ENCODE measurements at places on chromosomes 2 and 18. TPM values are rescaled to one million over a fixed set of nuclear protein-coding genes. Genes with fewer than 3 reads are reported as not detected.

Gene TEKT4
- total RNA-seq: not detected

Gene SKOR2
- total RNA-seq: not detected

Gene HRH4
- total RNA-seq: 0.43 TPM

Gene MERTK
- 0.35 TPM for total RNA-seq

Gene INHBB
- total RNA-seq: 0.19 TPM

DNA sequence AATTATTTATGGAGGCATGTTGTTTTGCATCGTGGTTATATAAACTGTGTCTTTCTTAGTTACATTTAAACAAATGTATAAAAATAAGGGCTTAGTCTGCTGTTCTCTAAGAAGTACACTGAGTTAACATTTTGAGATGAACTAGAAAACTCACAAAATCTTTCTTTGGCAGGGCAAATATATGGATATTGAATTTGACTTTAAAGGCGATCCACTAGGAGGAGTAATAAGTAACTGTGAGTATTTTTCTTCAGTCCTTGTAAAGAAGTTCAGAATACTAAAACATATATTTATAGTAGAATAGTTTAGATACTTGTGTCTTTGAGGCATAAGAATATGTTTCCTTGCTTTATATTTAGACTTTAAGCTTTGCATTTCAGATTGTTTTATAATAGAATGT, 104.8 kb downstream of the MYO1B start:
- no peak for DNase-seq
- H3K36me3 ChIP-seq: no peaks in the 10 kb centered on the region
- no peak overlapping the region for H3K27ac ChIP-seq
- H3K4me3 ChIP-seq: no peak overlapping the region
- no peaks in the 10 kb centered on the region for H3K4me1 ChIP-seq
- H3K27me3 ChIP-seq: no peaks in the 10 kb centered on the region

DNA sequence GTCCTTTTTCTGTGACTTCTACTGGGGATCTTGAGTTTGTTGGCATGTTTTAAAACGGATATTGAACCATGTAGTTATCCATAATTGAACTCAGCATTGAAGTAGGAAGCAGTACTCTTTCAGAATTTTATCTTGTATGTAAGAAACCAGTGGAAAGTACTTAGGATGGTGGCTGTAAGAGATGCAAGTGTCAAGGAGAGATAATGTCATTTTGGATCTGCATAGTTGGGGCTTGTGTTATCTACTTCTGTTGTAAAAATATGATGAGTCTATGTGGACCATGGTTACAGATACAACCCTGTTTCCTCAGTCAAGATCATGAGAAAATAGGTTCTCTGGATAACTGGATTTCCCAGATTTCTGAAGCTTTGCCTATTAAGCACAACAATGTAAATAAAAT, 113.7 kb downstream of the NAB1 start:
- no peak overlapping the region for H3K27ac ChIP-seq
- H3K4me1 ChIP-seq: no peaks in the 10 kb centered on the region
- H3K4me3 ChIP-seq: no peak overlapping the region
- DNase-seq: no peak
- H3K36me3 ChIP-seq: no peaks in the 10 kb centered on the region

DNA sequence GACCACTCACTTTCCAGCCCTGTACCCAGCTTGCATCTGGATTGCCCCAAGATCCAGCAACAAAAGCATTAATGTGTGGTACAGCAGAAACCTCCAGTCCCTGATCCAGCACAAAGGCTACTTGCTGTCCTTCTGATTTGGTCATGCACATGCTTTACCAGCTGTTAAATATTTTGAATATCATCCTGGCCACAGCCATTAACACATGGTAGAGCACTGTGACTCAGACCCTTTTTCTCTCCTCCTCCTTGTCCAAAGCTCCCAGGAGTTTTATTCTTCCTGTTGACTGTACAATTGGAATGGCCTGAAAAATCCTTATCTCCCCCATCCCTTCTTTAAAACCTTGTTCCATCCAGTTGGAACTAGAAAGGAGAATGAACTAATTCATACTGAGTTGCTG, 419.7 kb upstream of the TNP1 start:
- no peak overlapping the region for H3K27ac ChIP-seq
- H3K4me3 ChIP-seq: no peak overlapping the region
- no peak for DNase-seq

DNA sequence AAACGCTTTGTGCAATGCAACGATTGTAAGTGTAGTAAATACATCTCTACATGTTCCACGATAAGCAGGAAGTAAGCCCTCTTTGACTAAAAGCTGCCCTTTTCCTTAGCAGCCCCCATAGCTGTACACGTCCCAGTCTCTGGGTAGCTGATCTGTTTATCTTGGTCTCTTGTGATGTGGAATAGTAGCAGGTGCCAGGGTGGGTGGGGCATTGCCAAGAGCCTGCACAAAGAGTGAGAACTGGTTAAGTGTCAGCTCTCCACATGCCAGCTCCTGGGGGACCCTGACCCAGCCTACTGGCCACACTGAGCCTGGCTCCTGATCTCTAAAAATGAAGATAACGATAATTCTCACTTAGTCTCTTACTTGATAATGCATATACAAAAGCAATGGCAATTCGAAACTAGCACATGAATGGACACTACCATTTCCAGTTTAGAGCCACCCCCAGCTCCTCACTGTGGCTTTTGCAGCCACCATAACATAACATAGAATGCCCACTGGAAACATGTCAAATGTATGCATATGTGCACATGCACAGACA, 92.3 kb downstream of the MYT1L start:
- no peak overlapping the region for H3K27ac ChIP-seq
- no peak for DNase-seq
- H3K4me1 ChIP-seq: no peaks in the 10 kb centered on the region
- no peaks in the 10 kb centered on the region for H3K27me3 ChIP-seq

DNA sequence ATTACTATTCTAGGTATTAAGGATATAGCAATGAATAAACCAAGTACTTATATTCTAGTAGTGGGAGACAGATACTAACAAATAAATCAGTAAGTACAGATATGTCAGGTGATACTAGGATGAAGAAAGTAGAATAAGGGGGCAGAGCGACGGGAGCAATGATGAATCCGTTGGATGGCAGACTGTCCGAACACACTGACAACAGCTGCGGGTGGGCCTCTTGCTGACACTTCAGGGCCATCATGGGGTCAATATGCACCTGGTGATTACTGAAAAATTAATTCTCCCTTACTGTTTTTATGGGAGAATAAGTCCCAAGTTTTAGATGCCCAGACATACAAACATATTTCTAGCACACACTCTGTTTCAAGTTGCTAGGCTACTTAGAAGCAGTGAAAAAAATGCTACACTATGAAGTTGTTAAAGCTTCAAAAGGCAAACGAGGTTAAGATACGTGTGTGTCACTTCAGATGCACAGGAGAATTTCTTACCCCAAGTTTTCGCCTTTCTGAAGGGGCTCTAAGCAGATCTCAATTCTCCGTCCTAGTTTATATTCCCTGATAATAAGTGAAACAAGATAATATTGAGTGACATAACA, 78.7 kb downstream of the USP40 start:
- no peak overlapping the region for H3K27ac ChIP-seq
- H3K36me3 ChIP-seq: peaks cover 4% of the 10 kb centered on the region
- H3K4me1 ChIP-seq: no peaks in the 10 kb centered on the region
- no peak overlapping the region for H3K4me3 ChIP-seq
- no peak for DNase-seq

DNA sequence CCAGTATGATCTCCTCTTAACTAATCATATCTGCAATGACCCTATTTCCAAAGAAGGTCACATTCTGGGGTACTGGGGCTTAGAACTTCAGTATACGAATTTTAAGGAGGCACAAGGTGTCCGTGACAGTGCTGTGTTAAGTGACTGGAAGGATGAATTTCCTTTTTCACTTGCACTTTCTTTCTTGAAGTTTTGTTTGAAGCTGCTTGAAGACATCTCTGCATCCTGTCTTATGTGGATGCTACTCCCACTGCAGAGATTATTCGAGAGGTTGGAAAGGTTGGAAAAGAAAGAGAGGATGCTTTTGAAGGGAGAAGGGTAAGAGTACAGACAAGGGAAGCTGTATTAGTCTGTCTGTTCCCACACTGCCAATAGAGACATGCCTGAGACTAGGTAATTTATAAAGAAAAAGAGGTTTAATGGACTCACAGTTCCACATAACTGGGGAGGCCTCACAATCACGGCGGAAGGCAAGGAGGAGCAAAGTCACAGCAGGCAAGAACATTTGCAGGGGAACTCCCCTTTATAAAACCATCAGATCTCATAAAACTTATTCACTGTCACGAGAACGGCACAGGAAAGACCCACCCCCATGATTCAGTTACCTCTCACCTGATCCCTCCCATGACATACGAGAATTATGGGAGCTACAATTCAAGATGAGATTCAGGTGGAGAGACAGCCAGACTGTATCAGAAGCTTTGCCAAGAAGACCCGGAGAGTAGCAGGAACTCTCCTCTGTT, 3.6 kb upstream of the RNF144A start:
- no peaks in the 10 kb centered on the region for H3K27me3 ChIP-seq
- H3K4me3 ChIP-seq: peak overlapping the region; percentile 4
- DNase-seq: peak; percentile 42

- no peaks in the 10 kb centered on the region for H3K4me1 ChIP-seq
- H3K27me3 ChIP-seq: no peaks in the 10 kb centered on the region
- H3K27ac ChIP-seq: no peak overlapping the region
- no peak overlapping the region for H3K4me3 ChIP-seq
These were observed 879.0 kb downstream of the DSC3 start for GRCh38 chr18:30163573-30163972.

- H3K4me3 ChIP-seq: no peak overlapping the region
- H3K36me3 ChIP-seq: peaks cover 41% of the 10 kb centered on the region
- H3K4me1 ChIP-seq: no peaks in the 10 kb centered on the region
These were observed 64.8 kb upstream of the RBM44 start for GRCh38 chr2:237733677-237734300.

DNA sequence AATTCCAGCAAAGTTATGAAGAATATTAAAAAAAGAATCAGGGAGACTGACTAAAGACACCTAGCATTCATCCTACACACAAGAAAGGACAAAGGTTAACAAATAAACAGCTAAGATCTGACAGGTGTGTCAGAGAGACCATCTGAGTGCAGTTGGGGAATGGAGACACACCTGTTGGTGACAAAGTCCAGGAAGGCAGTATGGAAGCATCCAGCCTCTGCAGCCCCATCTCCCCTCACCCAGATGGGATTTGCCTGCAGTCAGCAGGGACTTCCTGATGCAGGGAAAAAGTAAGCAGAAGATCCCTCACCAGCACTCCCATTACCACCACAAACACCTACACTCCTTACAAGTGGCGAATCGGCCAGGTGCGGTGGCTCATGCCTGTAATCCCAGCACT, 37.9 kb downstream of the USP34 start:
- H3K4me3 ChIP-seq: no peak overlapping the region
- no peaks in the 10 kb centered on the region for H3K27me3 ChIP-seq
- no peaks in the 10 kb centered on the region for H3K4me1 ChIP-seq
- no peak for DNase-seq

GRCh38 chr18:58049000-58049688, 5.1 kb downstream of the NEDD4L start:
- no peak for DNase-seq
- no peak overlapping the region for H3K4me3 ChIP-seq
- H3K27ac ChIP-seq: no peak overlapping the region
- no peaks in the 10 kb centered on the region for H3K36me3 ChIP-seq
- no peaks in the 10 kb centered on the region for H3K27me3 ChIP-seq

DNA sequence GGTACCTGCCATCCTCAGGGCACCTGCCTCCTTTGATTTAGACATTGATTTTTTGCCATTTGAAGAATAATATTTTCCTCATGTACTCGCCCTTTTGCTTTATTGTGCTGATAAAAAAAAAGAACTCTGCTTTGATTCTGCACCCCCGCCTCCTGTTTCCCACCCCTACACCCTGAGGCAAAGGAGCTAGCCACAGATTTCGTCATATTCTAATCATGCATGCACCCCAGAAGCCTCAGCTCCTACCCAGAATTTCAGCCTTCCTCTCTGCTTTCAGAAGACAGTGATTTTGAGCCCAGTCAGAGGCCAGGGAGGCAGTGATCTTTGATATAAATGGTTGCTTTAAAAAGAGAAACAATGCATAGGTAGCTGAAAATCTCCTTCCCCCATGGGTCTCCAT, 329.0 kb downstream of the PTPRM start:
- H3K27me3 ChIP-seq: no peaks in the 10 kb centered on the region
- H3K4me1 ChIP-seq: no peaks in the 10 kb centered on the region
- H3K27ac ChIP-seq: no peak overlapping the region
- H3K36me3 ChIP-seq: no peaks in the 10 kb centered on the region
- no peak overlapping the region for H3K4me3 ChIP-seq

DNA sequence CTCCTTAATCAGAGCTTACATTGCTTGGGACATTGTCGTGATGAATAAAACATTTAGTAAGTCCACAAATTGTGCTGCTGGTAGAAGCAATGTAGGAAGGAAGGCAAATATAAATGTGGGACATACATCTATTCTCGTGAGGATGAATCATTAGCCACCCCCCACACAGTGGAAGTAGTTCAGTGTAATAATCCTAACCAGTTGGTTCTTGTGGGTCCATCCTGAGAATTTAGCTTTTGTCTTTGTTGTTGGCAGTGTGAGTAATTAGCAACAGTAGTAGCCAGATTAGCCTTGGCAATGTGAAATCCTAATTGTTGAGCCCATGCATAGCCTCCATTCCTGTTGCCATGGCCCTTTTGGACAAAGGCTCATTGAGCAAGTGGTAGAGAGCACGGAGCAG, 532.1 kb downstream of the FBXO15 start:
- no peaks in the 10 kb centered on the region for H3K36me3 ChIP-seq
- H3K4me1 ChIP-seq: no peaks in the 10 kb centered on the region
- DNase-seq: no peak
- H3K27me3 ChIP-seq: no peaks in the 10 kb centered on the region
- H3K4me3 ChIP-seq: no peak overlapping the region
- no peak overlapping the region for H3K27ac ChIP-seq

DNA sequence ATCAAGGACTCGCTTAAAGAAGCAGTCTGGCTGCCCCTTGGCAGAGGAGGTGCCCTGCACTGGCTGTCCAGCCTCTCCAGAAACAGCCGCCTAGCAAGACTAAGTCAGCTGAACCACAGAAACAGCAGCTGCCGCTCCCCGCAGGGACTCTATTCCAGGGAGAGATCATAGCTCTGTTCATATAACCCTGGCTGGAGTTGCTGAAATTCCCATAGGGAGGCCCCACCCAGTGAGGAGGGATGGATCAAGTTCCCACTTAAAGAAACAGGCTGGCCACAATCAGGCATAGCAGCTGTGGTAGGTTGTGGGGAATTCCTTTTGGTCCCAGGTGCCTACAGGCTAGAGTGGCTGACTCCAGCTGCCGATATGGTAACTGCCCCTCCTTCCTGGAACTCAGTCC, 74.2 kb upstream of the MC4R start:
- no peaks in the 10 kb centered on the region for H3K4me1 ChIP-seq
- H3K36me3 ChIP-seq: no peaks in the 10 kb centered on the region
- H3K27me3 ChIP-seq: no peaks in the 10 kb centered on the region
- H3K4me3 ChIP-seq: no peak overlapping the region

DNA sequence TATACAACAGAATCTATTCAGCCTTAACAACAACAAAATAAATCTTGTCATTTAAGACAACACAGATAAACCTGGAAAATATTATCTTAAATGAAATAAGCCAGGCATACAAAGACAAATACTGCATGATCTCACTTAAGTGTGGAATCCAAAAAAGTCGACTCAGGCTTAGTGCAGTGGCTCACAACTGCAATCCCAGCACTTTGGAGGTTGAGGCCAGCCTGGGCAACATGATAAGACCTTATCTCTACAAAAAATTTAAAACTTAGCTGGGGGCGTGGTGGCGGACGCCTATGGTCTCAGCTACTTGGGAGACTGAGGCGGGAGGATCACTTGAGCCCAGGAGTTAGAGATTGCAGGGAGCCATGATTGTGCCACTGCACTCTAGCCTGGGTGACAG, 75.2 kb upstream of the RNU4ATAC start:
- no peaks in the 10 kb centered on the region for H3K27me3 ChIP-seq
- H3K4me1 ChIP-seq: no peaks in the 10 kb centered on the region
- no peaks in the 10 kb centered on the region for H3K36me3 ChIP-seq
- H3K27ac ChIP-seq: no peak overlapping the region
